ENCODE measurements at places on chromosomes 4 and X.

DNA sequence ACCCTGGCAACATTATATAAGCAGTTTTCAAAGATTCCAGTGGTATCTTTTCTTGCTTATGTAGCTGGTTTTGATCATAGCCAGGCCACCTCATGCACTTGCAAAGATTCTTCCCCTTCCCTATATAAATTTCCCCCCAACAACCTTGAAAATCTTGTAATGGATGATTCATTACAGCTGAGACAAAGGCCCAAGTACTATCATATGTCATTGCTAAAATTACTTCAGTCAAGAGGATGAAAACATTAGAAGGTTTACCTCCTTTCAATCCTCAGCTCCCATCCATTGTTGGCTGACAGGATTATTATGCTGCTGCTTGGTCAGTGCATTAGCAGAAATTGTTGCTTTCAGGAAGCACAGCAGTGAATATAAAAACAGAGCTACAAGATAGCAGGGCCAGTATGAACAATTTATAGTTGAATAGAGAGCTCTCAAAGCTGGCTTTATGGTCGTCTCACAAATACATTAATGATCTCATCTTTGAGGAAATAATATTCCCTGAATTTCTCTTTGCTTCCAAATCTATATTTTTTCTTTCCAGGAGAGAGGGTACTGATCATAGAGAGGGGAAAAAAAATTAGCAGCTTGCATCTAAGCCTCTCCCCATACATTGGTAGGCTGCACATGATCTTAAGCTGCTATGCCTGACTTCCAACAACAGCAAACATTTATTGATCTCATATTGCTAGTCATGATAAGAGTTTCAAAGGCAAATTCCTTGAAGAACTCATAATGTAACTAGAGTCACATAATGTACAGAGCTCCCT, 7.7 kb upstream of the ARHGEF38 start:
- no peak for DNase-seq

DNA sequence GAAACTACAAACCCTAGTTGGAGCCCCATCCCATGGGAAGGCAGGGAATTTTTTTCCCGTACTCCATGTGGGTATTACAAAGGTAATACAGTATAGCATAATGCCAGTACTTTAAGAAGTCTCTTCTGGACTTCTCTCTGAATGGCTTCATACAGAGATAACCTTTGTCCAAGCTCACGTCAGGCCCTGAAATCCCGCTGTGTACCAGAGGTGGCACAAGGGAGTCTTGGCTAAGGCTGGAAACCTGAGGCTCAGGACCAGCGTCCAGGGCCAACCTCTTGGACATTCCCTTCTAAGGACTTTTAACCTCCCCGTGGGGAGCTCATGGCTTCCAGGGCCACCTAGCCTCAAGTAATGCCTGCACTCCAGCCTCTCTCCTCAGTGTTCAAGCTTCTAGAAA, 338.9 kb upstream of the FAM241A start:
- no peak for DNase-seq

DNA sequence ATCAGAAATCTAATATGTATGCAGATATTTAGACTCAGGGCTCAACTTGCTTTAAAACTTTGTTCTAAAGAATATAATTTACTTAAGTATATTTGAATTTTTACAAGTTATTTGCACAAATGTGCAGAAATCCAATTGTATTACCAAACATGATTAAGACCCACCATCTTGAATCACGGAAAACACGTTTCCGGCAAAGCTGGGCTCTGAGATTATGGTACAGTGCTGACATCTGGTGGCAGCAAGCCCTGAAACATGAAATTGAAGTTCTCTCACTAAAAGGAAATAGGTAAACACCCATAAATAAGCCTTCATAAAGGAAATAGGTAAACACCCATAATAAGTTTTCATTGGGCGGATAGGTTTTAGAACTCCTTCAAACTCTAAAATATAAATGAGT, 98.3 kb upstream of the MAOA start:
- peak; percentile 2 for DNase-seq

DNA sequence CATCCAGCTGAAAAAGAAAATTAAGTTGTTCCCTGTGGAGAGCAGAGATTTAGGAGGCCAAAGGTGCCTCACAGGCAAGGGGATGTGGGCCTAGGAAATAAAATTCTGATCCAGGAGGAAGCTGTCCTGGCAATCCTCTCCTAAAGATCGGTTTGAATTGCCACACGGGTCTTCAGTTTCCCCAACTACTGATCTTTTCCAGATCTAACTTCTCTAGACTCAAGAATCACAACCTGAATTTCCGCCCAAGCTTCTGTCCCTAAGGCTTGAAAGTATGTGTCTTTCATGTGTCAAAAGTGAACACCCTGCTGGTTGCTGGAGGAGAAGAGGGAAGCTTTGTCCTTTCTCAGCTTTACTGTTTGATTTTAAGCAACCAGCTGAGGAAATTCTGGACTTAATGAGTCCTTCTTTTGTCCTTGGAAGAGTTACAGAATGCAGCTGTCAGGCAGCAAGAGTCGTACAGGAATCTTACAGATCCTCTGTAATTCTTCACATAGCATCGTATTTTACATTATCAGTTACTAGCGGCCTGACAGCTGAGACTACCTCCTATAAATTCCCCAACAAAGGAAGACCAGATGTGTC, 93.8 kb downstream of the INPP4B start:
- DNase-seq = no peak

DNA sequence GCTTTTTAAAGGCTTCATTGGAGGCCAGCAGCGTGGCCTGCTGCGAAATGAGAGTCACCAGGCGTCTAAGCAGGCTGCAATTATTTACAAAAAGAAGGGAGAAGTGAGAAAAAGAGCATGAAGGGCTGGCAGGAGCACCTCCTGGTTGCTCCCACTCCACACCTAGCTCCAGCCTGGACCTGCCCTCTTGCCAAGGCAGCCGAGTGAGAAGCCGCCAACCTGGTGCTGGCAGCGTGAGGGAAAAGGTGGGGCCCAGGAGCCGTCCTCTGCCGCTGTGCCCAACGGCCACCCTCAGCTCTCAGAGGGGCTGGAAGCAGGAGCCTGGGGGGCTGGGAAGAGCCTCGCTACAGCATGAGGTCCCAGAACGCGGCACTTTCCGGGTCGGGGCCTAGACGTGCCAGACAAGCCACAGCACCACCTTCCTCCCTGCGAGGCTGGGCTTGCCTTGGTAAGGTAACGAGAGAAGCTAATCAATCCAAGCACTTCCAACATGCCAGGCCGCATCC, 16.3 kb downstream of the SLC6A8 start:
- no peak for DNase-seq

- no peak for DNase-seq
Measured at GRCh38 chr4:133081246-133081645, 67.8 kb upstream of the PCDH10 start.

GRCh38 chr4:78953769-78954666, 14.8 kb upstream of the PAQR3 start:
- no peak for DNase-seq

- DNase-seq = no peak
Measured at GRCh38 chrX:150570512-150570911, 2.1 kb downstream of the MTM1 start.

GRCh38 chr4:158314756-158315487, 104.6 kb downstream of the TMEM144 start:
- no peak for DNase-seq

DNA sequence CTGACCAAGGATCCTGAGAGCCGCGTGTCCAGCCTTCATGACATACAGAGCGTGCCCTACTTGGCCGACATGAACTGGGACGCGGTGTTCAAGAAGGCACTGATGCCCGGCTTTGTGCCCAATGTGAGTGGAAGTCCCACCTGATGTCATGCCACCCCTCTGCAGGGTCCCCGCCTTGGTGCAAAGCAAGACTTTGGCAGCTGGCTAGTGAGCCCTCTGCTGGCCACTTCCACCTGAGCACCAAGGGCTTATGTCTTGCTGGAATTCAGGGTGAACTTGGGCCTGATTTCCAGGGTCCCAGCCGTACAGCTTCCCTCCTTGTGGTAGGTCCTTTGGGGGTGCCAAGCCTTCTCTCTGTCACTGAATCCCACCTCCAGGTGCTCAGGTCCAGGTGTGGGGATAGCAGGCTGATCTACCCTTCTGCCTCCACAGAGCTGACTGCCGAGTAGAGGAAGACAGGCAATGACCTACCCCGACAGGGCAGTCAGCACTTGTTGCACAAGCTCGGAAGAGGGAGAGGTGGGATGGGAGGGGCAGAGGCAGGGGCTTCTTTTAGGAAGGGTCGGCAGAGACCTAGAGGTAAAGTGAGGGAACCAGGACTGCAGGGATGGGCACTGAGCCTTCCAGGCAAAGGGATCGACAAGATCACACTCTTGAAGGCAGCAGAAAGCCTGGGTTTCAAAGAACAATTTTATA, 248.1 kb downstream of the EVC2 start:
- no peak for DNase-seq

DNA sequence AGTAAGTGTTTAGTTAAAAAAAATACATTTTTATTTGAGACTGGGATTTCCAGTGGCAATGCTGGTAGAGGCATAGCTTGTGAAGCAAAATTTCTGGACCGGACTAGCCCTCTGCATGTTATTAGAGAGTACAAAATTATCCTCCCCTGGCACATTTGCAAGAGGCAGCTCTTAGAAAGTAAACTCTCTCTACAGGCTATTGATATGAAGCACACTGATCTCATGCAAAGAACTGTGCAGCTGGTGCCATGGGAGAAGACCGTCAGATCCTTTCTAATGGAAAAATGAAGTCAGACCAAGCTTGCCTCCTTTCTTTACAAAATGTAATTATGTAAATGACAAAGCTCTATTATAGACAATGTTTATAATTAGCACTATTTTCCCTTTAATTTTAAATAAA, 2717.2 kb downstream of the PCDH7 start:
- no peak for DNase-seq

GRCh38 chrX:57677132-57677858, 2.8 kb downstream of the NLRP2B start:
- no peak for DNase-seq

- DNase-seq = no peak
Measured at GRCh38 chr4:25915353-25915705, 1.3 kb downstream of the SMIM20 start.

DNA sequence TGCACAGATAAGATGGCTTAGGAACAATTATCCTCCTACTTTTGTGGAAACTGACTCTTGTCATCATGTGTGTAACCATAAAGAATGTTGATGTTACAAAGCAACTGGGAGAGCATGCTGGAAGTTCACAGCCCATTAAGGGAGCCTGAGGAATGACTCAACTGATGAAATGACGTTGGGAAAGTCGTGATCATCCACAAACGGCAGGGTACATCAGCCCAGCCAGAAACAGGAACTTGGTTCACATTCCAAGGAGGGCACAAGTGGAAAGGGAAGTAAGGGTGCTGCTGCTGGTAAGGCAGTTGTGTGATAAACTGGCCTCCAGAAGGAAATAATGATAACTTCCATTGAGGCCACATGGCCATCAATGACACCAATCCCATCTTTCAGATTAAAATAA, 6.7 kb downstream of the TEC start:
- no peak for DNase-seq

All from cerebellum (tissue), 4 donors.